ENCODE measurements at places on chromosomes 16 and 17.

DNA sequence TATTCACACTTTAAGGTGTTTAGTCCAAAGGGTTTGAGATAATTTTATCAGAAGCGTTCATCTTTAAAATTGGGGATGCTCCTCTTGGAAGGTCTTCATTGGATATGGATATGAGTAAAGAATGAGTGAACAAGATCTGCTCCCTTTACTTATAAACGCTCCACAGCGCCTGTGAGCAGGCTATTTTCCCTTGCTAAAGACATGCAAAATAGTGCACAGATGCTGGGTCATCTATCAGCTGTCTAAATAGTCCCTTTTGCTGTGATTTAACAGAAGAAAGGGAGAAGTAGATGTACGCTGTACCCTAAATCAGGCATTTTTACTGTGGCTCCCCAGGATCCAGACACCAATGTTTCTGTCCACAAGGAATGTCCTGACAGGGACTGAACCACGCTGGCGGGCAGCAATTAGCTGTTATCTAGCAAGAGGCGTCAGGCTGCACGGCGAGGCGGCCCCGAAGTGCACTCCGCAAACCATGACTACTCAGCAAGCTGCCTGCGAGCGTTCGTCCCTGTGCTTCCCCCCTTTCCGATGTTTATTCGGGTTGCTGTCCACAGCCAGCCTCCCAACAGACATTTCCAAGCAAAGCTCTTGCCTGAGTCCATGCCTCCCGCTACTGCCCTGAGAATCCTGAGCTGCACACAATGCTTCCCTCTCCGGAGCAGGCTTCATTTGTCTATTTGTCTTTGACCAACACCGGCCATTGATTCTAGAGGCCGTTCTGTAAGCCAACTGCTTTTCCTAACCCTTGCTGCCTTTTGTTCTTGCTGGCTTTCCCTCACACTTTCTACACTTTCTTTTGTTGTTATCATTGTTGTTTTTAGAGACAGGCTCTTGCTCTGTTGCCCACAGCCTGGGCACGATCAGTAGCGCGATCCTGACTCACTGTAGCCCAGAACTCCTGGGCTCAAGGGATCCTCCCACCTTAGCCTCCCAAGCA, 55.7 kb upstream of the CNEP1R1 start:
- no peak for DNase-seq

DNA sequence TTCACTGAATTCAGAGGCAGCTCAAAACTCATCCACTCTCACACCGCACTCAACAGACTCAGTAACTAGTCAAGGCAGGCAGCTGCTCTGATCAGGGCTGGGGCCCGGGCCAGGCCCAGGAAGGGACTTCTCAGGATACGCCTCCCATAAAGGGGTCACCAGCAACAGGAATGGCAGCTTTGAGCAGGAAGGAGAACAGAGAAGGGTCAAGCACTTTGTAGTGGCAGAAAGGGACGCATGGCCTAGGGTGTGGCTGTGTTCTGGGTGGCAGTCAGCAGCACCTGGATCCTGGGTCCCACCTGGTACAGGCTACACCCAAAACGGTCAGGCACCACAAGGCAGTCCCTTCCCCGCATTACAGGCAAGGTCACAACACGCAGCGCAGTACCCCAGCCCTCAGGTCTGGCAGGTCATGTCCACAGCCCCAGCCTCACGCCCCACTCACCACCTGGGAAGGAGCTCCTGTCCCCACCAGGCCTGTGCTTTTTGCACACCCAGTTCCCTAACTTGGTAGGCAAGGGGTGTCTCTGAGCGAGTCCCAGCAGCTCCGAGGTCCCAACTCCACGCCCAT, 99.7 kb downstream of the ZNF778 start:
- no peak for DNase-seq

GRCh38 chr16:1809281-1809801, 15.8 kb upstream of the IGFALS start:
- no peak for DNase-seq

DNA sequence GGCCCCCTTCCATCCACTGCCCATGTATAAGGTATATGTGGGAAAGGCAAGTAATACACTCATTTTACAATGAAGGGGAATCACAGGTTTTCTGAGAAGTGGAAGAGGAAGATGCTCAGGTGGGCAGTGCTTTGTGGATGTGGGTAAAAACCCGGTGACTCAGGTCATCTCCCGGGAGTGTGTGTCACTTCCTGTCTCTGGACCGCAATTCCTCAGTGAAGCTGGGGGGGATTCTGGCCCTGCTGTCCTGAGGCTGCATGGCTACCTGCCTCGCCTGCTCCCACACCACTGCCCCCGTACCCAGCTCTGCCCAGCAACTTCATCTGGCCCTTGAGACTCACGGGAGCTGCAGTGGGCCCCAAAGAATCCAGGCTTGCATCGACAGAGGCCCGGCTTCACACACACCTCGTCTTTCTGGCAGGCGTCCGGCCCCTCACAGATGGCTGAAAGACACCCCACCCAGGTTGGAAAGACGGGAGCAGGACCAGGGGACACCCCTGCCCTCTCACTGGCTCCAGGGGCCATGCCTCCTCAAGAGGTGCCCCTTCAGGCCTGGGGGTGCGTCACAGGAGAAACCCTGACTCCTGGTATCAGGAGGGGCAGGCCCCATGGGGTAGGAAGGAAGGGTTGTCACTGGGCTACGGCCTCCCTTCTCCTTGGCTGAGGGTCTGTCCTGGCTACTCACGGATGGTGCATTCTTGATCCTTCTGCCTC, 882 bp downstream of the SCARF1 start:
- DNase-seq, result no peak

DNA sequence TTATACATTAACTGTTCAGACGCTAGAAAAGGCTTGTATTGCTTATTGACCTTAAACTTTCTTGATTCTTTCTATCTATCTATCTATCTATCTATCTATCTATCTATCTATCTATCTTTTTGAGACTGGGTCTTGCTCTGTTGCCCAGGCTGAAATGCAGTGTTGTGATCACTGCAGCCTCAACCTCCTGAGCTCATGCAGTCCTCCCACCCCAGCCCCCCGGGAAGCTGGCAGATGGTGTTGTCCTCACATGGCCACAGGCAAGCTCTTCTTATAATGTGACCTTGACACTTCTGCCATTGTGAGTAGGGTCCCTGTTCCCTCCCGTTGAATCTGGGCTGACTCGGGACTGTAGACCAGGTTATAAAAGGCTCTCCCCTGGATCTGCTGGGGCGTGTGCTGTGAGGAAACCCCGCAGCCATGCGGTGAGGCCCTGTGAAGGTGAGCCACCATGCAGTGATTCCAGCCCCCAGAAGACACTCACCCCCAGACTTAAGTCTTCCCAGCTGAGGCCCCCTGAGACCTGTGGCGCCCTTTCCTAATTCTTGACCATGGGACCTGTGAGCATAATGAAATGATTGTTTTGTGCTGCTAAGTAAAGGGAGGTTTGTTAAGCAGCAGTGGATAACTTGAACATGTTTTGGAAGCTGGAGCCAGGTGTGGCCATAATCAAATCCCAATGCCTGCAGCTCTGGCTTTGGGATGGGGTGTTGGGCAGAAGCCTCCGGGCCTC, 54.3 kb downstream of the RPTOR start:
- DNase-seq, result no peak

DNA sequence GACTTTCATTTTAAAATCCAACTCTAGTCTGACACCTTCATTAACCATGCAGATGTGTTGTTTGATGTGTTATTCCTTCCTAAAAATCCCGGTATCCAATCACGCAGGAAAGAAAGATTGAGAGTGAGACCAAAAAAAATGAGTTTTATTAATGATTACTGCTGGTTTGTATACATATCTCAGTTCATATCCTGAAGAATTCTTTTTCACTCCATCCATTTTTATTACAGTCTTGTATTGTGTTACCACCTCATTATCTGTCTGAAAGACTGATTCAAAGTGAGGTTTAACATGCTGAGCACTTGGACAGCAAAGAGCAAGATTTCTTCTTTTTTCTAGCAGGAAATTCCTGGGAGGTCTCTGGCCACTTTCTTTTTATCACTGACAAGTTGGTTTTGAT, 268.3 kb downstream of the CDH11 start:
- no peak for DNase-seq

- no peak for DNase-seq
Measured at GRCh38 chr17:77462553-77463497, 322.1 kb downstream of the SEC14L1 start.

DNA sequence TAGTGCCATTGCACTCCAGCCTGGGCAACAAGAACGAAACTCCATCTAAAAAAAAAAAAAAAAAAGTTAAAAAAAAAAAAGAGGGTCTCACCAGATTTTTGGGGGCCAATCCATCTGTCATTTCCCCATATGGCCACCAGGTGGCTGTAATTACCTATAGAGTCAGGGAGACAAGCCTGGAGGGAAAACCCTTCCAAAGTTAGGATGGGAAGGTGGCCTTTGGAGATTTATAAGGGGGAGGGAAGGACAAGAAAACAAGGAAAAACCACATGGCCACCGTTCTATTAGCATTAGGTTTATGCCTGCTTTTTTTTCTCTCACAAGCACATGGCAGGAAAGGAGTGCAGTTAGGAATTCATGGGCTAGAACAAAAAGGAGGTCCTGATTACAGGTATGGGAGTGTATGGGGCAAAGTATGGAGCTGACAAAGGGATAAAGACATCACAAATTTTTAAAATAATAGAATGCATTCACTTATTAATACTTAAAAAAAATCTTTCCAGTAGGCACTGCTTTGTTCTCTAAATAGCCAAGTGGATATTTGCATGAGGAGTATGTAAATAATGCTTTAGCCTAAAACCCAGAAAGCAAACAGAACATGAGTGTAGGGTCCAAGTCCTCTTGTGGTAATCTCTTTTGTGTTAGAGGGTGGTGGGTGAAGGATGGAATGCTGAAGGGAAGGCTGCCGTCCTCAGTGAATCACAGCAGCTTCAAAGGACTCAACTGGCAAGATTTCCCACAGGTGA, 5.1 kb downstream of the CYB5D1 start:
- no peak for DNase-seq

- DNase-seq, result no peak
Measured at GRCh38 chr16:25633549-25633948, 58.2 kb upstream of the HS3ST4 start.

DNA sequence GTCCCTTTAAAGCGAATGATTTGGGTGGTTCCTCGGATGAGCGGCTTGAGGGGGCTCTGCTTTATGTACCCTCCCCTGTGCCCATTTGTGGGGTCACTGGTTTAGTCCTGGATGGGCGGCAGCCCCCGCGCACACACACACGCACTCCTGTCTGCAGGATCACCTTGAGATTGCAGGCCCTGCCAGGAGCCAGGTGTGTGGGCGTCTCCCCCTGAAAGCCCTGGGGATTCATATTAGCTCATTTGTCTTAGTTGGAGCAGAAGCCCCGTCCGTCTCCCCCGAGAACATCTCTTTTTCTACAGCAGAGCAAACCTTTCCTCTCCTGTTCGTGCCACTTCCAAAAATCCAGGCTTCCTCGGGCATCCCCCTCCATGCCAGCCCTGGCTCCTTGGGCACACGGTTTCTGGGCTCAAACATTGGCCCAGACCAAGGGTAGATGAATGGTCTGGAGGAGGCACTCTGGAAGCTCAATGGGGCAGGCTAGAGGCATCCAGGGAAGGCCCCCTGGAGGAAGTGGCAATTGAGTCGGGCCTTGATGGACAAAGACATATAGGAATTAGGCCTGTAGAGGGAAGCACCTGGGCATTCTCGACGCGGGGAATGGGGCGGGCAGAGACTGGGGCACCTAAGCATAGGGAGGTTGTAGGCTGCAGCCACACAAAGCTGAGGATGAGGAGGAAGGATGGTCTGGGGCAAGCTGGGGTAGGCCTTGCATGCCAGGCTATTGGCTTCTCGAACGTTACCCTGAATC, 218.5 kb upstream of the GSE1 start:
- DNase-seq, result no peak

- DNase-seq, result no peak
Measured at GRCh38 chr16:1758923-1759322, 12.4 kb downstream of the NME3 start.

DNA sequence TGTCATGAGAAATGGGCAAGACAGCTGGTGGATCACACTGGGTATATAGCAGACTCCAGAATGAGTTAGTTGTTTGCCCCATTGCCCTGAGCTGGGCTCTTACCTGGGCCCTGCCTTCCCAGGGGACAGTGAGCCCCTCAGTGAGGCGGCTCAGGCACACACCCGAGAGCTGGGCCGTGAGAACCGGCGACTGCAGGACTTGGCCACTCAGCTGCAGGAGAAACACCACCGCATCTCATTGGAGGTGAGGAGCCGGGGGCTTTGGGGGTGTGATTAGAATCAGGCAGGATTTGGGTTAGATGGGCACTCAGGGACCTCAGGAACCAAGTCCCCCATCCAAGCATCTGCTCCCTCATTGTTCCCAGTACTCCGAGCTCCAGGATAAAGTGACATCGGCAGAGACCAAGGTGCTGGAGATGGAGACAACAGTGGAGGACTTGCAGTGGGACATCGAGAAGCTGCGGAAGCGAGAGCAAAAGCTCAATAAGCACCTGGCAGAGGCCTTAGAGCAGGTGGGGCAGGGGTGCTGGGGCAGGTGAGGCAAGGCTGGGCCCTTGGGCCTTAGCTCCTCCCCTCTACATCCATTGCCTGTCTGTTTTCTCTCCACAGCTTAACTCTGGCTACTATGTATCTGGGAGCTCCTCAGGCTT, 2.8 kb downstream of the RNF40 start:
- DNase-seq, result no peak

GRCh38 chr16:68131813-68132706, 46.9 kb downstream of the NFATC3 start:
- no peak for DNase-seq

- peak; percentile 33 for DNase-seq
Measured at GRCh38 chr16:66503030-66503429, 46.9 kb downstream of the TK2 start.

- DNase-seq, result no peak
Measured at GRCh38 chr16:31393056-31393455, at the start of gene ITGAD. ITGAD (plus strand) TSS chr16:31393335; CDS start chr16:31393361, 26 bp downstream.

DNA sequence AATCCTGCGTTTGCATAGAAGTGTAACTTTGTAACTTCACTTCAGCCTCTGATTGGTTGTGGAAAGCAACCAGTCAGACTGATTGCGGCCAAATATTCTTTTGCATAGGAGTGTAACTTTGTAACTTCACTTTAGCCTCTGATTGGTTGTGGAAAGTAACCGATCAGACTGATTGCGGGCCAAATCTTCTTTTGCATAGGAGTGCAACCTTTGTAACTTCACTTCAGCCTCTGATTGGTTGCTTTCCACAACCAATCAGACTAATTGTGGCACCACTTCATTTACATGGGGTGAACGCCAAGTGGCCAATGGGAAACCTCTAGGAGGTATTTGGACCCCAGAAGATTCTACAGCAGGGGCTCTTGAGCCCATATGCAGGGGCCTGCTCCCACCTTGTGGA, 1.8 kb upstream of the TMEM98 start:
- DNase-seq, result no peak

DNA sequence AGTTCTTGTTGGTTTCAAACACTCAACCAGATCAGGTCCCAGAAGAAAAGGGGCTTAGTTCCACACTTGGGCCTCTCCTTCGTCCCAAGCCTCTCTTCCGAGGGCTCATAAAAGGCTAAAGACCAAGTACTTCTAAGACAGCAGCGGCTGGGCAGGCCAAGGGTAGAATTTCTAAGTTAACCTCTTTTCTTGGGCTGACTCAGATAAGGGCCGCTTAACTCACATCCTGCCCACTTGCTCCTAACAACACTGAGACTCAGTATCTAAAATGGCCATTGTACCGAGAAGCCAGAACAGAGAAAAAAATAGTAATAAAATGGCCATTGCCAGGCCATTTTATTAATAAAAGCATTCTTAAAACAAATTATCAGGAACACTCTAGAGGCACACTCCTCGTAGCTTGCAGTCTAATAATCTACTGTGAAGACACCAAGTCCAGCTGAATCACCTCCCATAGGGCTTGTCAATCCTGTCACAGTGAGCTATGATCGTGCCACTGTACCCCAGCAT, 42.1 kb downstream of the RANBP10 start:
- DNase-seq, result no peak

- DNase-seq, result no peak
Measured at GRCh38 chr17:70123193-70123592, 46.1 kb upstream of the KCNJ2 start.

- no peak for DNase-seq
Measured at GRCh38 chr16:528111-529011, 849 bp downstream of the CAPN15 start.

All from hypothalamus (tissue), 51 donors.